T-cell (primary cell): ENCODE measurements at places on chromosomes 13 and 19. TPM values are rescaled to one million over a fixed set of nuclear protein-coding genes. Genes with fewer than 3 reads are reported as not detected.

GRCh38 chr13:93001866-93002461, 224.6 kb upstream of the GPC6 start:
- no peak for DNase-seq

- DNase-seq: no peak
Observed at GRCh38 chr13:107284173-107284572, 716.2 kb upstream of the ARGLU1 start.

GRCh38 chr19:16889883-16890460, 1.2 kb downstream of the F2RL3 start:
- DNase-seq: no peak

GRCh38 chr13:113728571-113729054, 30.4 kb upstream of the TMEM255B start:
- no peak for DNase-seq

DNA sequence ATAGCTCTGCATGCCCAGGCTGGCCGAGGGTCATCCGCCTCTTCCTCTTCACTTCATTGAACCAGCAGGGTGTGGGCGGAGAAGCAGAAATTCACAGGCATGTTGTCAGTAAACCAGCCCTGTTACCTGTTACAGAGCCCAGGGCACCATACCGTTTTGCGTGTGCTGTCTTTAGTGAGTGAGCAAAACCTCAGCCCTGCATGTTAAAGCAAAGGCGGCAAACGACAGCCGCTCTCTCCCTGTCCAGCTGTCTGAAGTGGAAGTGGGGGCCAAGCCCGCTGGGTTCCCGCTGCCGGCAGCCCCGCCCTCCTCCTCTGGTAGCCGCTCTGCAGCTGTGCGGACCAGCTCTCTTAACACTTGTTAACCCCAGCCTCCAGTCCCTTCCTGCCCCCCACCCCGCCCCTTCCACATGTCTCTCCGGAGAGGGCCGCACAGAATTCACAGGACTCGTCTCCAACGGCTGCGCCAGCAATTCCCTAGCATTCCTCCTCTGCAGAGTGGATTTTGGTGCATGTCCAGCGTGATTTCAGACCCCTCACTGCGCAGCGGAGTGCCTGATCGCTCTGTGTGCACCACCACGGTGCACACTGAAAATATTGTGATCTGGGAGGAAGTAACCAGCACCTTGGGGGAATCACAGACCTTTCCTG, 12.7 kb downstream of the KLHL26 start:
- no peak for DNase-seq

The SYMPK gene
- total RNA-seq: 94.7 TPM

The MYO1F gene
- total RNA-seq: 277 TPM
